ENCODE measurements at places on chromosomes 2 and 18. TPM values are rescaled to one million over a fixed set of nuclear protein-coding genes. Genes with fewer than 3 reads are reported as not detected.

The SULT1C2 gene
- polyA plus RNA-seq, result not detected

GRCh38 chr2:121965661-121966060 is 210.2 kb downstream of the TSN start:
- no peak for DNase-seq

DNA sequence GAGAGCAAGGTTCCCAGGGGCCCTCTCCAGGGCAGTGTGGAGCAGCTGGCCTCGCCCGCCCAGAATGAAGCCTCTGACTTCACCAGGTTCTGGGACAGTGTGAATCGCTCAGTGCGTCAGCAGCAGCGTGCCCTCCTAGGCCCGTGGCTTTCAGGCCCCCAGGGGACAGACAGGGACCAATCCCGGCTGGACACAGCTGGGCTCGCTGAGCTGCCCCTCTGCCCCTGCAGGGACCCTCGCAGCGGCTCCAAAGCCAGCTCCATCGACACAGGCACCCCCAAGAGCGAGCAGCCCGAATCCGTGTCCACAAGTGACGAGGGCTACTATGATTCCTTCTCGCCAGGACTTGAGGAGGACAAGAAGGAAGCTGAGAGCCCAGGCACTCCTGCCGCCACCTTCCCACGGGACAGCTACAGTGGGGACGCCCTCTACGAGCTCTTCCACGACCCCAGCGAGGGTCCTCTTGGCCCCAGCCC is 7.6 kb downstream of the AMER3 start:
- no peak for DNase-seq

DNA sequence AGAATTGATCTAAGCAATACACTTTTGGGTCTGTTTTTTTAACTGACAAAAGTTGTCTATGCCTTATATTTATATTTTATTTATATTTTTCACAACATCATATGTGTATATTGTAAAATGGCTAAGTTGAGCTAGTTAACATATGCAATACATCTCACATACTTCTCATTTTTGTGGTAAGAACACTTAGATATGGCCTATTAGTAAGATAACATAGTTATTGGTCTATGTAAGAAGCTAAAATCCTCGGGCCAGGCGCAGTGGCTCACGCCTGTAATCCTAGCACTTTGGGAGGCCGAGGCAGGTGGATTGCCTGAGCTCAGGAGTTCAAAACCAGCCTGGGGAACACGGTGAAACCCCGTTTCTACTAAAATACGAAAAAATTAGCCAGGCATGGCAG is 275.6 kb upstream of the ID2 start:
- DNase-seq, result no peak

DNA sequence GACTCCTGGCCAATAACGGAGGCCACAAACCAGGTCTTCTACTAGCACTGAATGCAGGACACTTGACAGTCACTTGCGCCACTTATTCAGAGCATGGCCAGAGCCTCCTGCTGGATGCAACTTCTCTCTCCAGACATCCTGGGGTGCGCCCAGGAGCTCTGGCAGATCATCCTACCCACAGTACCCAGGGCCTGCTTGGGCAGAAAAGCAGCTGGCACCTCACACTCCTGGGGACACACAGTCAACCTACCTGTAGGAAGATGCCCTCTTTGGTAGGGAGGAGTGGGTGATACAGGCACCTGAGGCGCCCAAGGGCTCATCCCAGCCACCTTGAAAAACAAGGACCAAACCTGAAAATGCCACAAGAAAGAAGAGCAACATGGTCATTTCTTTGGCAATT is 13.3 kb downstream of the GALNT14 start:
- DNase-seq, result no peak
